ENCODE measurements at places on chromosomes 3 and 15. TPM values are rescaled to one million over a fixed set of nuclear protein-coding genes. Genes with fewer than 3 reads are reported as not detected.

- no peak for DNase-seq
These were observed 20.4 kb downstream of the TMOD3 start for GRCh38 chr15:51849860-51850259.

DNA sequence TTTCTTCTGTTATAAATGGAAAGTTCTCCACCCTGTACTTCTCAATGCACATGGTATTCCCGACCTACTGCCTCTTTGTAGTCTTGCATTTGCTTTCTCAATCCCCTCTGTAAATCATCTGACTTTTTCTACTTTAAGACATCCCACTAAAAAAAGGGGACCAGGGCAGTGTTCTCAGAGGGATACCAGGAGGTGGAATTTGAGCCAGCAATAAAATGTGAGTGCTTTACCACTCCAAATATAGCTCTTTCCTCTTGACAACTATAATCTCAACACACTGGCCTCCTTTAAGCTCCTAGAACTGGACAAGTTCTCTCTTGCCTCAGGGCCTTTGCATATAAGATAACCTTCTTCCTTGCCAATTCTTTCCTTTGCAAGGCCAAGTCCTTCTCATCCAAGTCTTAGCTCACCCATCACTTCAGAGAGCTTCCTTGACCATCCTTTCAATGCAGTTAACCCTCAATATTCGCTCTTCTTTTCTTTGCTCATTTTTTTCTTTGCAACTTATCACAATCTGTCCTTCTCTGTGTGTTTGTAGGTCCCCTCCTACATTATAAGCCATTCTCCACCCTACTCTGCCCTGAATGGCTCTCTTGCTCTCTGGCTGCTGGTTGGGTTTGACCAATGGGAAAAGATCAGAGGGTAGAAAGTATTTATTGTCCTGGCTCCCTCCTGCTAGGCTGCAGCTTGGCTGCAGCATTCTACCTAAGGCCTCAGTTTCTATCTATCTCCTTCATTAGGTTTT, 93.4 kb downstream of the PRICKLE2 start:
- no peak for DNase-seq

DNA sequence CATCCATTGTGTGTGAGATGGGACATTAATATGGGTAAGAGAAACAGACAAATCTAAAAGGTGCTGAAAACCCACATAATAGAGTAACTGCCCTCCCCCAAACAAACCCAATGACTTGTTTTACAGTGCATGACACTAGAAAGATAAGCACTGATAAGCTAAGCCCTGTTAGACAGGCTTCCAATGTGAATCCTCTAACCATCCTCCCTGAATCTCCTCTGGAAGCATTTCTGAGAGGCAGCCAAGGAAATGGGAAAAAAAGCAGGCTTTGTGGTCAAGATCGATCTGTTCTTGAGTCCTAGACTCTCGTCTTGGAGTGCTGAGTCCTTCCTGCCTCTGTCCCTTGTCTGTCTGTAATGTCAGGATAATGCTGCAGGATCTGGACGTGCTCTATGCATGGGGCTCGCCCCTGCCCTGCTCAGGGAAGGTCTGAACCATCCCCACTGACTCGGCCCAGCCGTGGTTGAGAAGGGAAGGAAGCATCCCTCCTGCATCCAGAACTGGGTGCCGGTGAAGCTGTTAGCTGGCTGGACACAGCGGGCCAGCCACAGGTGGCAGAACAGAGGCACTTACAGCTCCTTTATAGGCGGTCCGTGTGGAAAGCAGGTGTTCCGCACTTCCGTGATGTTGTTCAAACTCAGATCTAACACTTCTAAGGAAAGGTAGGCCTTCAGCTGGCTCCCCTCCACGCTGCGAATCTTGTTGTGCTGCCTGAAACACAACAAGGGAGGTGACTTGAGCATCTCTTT, 84.1 kb downstream of the LRIG1 start:
- no peak for DNase-seq

- DNase-seq: no peak
These were observed 2.9 kb downstream of the PHGR1 start for GRCh38 chr15:40353697-40354096.

- DNase-seq: no peak
These were observed 51.8 kb downstream of the HEG1 start for GRCh38 chr3:125003859-125004595.

GRCh38 chr3:133547432-133548041, 25.9 kb upstream of the CDV3 start:
- no peak for DNase-seq

GRCh38 chr3:56806407-56806806, 4.7 kb upstream of the ARHGEF3 start:
- no peak for DNase-seq

DNA sequence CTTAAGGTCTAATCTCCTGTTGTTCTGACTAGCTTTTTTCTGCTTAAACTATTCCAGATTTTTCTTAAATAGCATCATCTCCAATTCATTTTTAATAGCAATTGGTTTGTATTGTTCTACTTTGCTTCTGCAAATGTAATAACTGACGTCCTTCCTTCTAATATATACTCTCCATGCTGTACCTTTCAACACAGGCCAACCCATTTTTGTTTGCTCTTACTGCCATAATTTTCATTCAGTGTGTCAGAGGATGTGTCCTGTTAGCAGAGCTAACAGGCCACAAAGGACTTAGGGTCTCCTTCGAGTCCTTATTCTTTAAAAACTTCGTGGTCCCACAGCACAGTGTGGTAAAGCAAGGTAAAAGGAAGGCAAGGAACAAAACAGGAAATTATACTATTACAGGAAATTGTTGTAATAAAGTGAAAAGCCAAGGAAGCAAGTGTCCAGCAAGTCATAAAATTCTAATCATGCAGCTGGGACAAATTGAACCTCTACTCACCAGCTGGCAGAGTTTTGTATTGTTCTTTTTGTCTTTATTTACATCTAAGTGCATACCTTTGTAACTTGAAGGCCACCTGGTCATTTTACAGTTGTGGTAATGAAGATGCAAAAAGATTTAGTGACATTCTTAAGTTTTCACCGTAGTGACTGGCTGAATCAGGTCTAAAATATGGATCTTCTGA, 64.9 kb upstream of the ZBTB20 start:
- no peak for DNase-seq

GRCh38 chr3:117549716-117550115, 840.1 kb downstream of the TUSC7 start:
- DNase-seq: no peak

Gene ANKRD63
- 0.89 TPM for total RNA-seq

Gene SNTN
- total RNA-seq: not detected

Gene COL6A6
- total RNA-seq: not detected

Gene RBP2
- not detected for total RNA-seq

Gene GOLGA8N
- 2.4 TPM for total RNA-seq

Gene KLHL18
- total RNA-seq: 32.3 TPM

Gene CPEB1
- not detected for total RNA-seq

Measured in HCT116 (cell line).